Activated CD4-positive, alpha-beta memory T cell treated with anti-CD3 and anti-CD28 coated beads for 36 hours (primary cell): ENCODE measurements at places on chromosomes 5 and 9.
A peak's percentile ranks its signal among the peaks of the same experiment; 100 is the strongest.

- DNase-seq = peak; percentile 90
Observed at GRCh38 chr9:93091453-93092081, 4.5 kb upstream of the CARD19 start.

- DNase-seq = no peak
Observed at GRCh38 chr5:178326374-178326715, 93.7 kb upstream of the PHYKPL start.

DNA sequence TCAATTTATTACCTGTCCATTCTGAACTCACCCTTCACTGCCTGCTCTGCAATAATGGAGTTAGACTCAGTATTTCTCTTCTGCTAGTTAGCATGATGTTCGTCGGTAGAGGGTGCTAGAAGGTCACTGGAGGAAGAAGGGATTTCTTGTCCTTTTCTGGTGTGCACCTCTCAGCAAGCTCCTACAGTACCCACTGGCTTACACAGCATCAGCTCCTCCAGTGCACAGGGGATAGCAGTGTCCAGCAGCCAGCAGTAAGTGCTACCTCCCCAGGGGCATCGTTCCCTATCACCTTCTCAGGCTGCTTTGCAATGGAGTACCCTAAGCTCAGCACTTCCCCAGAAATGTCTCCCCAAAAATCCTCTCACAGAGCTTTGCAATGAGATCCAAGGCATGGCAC lies 45.9 kb upstream of the APC start:
- peak; percentile 27 for DNase-seq

DNA sequence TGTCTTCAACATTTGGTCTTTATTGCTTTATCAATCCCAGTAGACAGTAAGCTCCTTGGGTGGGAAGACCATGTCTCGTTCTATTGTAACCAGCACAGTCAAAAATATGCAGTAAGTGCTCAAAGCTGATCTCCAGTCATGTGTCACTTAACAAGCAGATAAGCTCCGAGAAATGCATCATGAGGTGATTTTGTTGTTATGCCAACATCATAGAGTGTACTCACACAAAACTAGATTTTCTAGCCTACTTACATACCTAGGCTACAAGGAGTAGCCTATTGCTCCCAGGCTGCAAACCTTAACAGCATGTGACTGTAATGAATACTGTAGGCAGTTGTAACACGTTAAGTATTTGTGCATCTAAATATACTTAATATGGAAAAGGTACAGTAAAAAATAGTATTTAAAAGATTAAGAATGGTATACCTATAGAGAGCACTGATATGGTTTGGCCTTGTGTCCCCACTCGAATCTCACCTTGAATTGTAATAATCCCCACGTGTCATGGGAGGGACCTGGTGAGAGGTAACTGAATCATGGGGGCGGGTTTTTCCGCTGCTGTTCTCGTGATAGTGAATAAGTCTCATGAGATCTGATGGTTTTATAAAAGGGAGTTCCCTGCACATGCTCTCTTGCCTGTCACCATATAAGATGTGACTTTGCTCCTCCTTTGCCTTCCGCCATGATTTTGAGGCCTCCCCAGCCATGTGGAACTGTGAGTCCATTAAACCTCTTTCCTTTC lies 39.8 kb upstream of the PCSK5 start:
- peak; percentile 10 for DNase-seq

- DNase-seq = no peak
Observed at GRCh38 chr9:89812556-89813181, 207.9 kb downstream of the GADD45G start.

DNA sequence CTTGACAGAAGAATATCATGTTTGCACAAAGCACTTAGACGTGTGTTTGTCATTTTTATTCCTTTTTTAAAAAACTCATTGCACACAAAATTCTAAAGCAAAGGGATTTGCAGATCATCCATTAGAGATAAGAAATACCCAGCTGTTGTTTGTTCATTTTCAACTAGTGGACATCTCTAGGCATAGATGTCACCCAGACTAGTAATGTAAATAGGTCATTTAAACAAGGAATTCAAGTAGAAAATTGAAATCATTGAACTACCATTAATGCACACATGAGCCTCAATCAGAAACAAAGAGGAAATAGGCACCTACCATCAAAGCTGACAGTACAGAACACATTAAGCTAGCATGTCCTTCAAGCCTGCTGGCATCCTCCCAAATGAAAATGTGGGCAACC lies 107.3 kb downstream of the OR2K2 start:
- DNase-seq = no peak

DNA sequence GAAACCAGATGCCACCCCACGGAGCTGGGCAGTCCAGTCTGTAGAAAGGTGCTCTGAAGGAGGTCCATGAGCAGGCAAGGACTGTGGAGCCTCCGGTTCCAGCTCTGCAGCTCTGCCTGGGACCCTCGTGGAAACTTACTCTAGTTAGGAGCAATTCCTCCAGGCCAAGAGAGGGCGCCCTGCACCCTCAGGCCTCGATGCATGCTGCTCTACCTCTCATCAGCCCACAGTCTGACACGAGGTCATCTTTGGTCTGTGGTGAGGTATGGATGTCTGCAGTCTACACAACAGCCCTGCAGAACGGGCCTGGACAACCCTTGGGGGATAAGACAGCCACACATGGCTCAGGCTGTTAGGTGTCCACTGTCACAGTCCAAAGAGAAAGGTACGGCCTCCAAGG lies 50.6 kb upstream of the UBTD2 start:
- DNase-seq = peak; percentile 28

GRCh38 chr9:3682186-3682585 lies 156.4 kb upstream of the RFX3 start:
- DNase-seq = no peak

- DNase-seq = no peak
Observed at GRCh38 chr5:89106480-89106879, 223.5 kb upstream of the MEF2C start.
